Activated T-helper 1 cell treated with anti-CD3 and anti-CD28 coated beads, Interleukin-12 subunit alpha, Interleukin-12 subunit beta, Interleukin-2, Interleukin-4 antibody, amounts not matched to agents 30 ng/mL and 10 ng/mL and 1 ng/mL, durations not matched to agents 14 hours and 24 hours and 36 hours (primary cell): ENCODE measurements at places on chromosomes 5 and 9. TPM values are rescaled to one million over a fixed set of nuclear protein-coding genes. Genes with fewer than 3 reads are reported as not detected.

HTR1A gene
- total RNA-seq = not detected in 2 replicates

DNA sequence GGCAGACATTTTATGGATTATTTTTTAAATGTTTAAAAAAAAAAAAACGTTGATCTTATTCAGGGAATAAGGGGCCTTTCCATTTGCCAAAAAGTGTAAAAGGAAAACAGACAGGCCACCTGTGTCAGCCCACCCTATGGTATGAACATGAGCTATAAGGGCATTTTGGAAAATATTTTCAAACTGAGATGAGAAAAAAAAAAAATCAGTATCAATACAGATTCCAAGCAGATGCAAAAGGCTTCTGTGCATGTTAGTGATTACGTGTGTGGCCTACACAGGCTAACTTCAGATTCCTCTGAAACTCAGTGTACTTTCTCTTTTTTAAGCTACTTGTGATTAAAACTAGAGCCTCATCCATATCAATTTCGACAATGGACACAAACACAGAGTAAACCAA is 189.9 kb downstream of the BNC2 start:
- DNase-seq = no peak

DNAJC18 gene
- total RNA-seq = 30.0 and 36.3 TPM in 2 replicates

CRB2 gene
- total RNA-seq = not detected in 2 replicates
